ENCODE measurements at places on chromosomes 5 and 9. TPM values are rescaled to one million over a fixed set of nuclear protein-coding genes. Genes with fewer than 3 reads are reported as not detected.

Gene CBY3
- total RNA-seq, result 0.18 TPM

Gene FOCAD
- 73.9 TPM for total RNA-seq

Gene PHYHD1
- 2.2 TPM for total RNA-seq

Gene LRRC19
- not detected for total RNA-seq

Gene HTR1A
- total RNA-seq, result not detected

Gene SLC2A8
- 6.4 TPM for total RNA-seq

Gene CLTB
- 122 TPM for total RNA-seq

Gene IL33
- total RNA-seq, result not detected

Gene ADAMTS16
- total RNA-seq, result 0.28 TPM

- DNase-seq, result peak; percentile 86
Observed at GRCh38 chr5:125446986-125447385, 700.5 kb upstream of the ZNF608 start.

- DNase-seq, result no peak
Observed at GRCh38 chr5:65981548-65981947, 55.2 kb downstream of the ERBIN start.

DNA sequence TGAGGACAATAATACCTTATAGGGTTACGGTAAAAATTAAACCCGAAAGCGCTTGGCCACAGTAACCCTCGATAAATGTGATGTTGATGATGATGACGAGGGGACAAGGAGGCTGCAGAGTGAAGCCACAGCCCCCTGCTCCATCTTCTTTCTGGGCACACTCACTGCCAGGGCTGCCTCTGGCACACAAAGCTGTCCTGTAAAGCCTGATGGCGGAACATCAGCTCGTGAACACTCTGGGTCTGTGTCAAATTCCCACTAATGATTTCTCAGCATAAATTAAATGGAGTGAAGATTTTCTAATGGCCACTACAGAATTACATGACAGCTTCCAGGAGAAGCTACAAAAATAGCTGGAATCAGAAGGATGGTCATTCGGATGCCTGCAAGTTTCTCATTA, 142.2 kb downstream of the TTLL11 start:
- DNase-seq, result no peak

- DNase-seq, result no peak
Observed at GRCh38 chr5:143708672-143709071, 103.3 kb upstream of the HMHB1 start.

DNA sequence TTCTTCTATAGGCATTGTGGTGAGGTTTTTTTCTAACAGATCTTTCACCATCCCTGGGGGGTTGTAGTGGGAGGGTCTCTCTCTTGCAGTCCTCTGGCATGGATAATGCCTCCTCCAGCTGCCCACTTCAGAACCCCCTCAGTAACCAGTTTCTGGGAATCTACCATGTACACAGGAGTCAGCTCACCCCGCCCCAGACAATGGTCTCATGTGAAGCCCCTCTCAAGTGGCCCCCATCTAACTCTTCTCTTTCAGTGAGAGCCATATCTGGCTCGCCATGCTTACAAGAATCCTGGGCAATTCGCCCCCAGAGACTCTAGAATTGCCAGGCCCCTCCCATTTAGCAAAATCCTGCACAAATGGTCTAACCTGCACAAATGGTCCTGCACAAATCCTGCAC, 144.4 kb upstream of the FSTL4 start:
- no peak for DNase-seq

DNA sequence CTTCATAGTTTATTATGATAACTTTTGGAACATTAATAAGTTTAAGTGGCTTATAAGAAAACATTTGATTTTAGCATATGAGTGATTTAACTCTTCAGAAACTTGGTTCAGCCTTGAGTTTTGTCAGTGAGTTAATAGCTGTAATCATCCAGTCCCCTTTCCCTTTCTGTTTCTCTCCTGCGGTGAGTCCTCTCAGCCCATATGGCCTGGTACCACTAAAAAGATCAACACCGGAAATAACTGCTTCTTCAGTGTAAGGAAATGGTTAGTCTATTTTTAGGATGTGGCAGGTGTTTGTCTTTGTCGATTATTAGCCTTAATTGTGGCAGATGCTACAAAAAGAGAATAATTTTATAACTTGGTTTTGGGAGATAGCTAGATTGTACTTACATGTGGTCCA, 120.2 kb upstream of the GRHPR start:
- DNase-seq, result no peak

DNA sequence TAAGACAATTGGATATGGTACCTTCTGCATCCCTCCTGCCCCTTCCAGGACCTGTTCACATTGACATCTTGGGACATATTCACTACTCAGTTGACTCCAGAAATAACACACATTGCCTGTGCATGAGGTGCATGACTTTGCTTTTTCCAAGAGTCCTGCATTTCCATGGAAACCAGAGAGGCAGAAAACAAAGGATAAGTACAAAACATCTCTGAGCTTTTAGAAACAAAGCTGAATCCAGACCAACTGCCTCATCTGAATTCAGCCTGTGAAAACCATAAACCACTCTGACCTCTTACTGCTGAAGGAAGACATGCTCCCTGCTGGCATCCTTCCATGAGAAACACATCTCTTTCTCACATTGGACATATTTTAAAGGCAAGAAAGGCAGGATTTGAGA, 695.1 kb downstream of the TAF11L14 start:
- no peak for DNase-seq

GRCh38 chr5:116583085-116583861, 8.7 kb upstream of the SEMA6A start:
- DNase-seq, result peak; percentile 4

- no peak for DNase-seq
Observed at GRCh38 chr5:126847456-126847820, 70.5 kb downstream of the LMNB1 start.

- DNase-seq, result no peak
Observed at GRCh38 chr5:135657536-135658305, 78.9 kb upstream of the CXCL14 start.

DNA sequence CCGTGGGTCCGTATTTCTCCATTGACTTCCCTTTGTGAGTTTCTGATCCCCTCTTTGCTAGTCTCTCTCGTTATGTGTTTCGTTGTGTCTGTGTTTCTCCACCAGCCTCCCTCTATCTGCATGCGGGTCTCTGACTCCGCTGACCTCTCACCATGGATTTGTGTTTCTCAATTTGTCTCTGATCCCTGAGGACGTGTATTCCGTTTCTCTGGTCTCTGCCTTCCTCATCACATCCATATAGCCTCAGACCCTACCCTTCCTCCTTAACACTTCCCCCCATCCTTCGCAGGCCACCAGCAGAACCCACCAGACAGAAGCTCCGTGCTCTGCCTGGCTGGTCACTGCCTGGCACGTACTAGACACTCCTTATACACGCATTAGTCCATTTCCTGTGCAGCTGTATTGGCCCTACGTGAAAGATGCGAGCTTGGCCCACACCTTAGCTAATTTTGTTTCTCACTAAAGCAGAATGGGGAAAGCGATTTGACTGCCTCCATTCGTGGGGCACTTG, 631 bp downstream of the B4GALT7 start:
- peak; percentile 54 for DNase-seq

DNA sequence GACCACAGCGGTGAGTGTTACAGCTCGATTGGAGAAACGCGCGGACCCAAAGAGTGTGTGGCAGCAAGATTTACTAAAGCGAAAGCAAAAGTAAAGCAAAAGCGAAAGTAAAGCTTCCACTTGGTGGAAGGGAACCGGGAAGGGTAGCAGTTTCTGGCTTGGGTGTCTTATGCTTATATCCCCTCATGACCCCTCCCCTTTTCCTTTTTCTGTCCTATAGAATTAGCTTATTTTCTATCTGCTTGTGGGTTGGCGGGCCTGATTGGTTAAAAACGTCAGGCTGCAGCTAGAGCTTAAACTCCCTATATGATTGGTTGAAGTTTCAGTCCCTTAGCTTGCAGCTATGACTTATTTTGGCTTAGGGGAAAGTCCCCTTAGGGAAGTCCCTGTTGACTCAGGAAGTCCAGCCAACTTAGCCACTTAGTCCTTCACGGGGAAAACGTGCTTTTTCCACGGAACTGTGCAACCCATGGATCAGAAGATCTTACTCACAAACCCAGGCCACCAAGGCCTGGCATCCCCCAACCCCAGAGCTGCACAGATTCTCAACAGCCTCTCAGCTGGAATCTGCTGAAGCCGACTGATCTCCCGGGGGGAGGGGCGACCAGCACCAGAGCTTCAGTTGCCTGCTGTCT, 114.2 kb upstream of the ADAMTS16 start:
- DNase-seq, result no peak

- peak; percentile 61 for DNase-seq
Observed at GRCh38 chr9:119968836-119969707, 599.8 kb upstream of the BRINP1 start.

GRCh38 chr9:93058355-93059010, at the start of gene SUSD3:
Gene SUSD3 (plus strand): TSS chr9:93058701. CDS start chr9:93058743, 42 bp downstream.
- DNase-seq, result no peak

DNA sequence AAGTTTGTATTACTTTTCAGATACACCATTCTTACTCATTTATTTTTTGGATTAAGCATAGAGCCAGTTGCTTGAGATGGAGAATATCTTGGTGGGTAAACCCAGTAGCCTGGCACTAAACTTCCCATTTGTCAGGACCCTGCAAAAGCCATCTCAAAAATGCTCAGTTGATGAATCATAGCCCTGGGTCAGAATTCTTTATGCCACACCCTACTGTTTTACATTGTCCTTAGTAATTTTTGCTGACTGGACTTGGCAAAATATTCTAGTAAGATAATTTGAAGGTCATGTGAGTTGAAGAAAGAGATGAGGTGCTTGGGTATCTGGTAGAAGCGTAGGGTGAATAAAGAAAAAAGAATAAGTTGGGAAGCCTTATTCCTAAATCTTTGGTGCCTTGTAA, 50.7 kb downstream of the C7 start:
- DNase-seq, result no peak

GRCh38 chr9:14198047-14198840, 115.7 kb downstream of the NFIB start:
- no peak for DNase-seq

- DNase-seq, result peak; percentile 14
Observed at GRCh38 chr5:122907276-122907675, 61.9 kb downstream of the SNX24 start.

- peak; percentile 76 for DNase-seq
Observed at GRCh38 chr5:57863661-57864060, 381.1 kb upstream of the ACTBL2 start.

DNA sequence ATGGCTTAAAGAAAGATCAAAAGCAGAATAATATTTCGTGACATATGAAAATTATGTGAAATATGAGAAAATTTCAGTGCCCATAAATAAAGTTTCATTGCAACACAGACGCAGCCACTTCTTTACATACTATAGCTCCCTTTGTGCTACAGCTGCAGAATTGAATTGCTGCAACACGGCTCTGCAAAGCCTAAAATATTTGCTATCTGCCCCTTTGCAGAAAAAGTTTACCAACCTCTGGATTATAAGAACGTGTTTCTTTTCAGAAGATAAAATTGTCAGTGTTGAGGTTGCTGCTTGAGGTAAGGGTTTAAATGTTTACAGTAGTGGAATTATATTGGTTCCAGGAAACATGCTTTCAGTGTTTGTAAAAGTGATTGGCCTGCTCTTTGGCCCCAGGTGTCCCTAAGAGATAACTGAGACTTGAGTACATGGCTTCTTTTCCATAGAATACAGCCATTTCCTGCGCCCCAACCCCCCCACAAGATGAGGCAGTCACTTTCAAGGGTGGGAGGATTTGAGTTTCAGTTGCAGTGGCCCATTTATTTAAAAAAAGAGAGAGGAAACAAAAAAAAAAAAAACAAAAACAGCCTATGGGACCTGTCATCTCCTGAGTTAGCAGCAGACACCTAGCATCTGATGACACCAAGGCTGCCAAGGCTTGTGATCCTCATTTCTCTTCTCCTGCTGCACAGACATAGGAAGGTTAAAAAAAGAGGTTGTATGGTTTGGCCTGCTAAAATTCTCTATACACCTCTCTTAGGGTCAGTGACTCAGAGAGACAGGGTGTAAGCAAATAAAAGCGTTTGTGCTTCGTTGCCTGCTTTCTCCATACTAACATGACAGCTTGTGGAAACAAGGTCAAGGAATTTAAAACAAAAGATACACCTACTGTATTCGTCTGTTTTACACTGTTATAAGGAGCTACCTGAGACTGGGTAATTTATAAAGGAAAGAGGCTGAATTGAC, 28.0 kb upstream of the HTR4 start:
- no peak for DNase-seq

DNA sequence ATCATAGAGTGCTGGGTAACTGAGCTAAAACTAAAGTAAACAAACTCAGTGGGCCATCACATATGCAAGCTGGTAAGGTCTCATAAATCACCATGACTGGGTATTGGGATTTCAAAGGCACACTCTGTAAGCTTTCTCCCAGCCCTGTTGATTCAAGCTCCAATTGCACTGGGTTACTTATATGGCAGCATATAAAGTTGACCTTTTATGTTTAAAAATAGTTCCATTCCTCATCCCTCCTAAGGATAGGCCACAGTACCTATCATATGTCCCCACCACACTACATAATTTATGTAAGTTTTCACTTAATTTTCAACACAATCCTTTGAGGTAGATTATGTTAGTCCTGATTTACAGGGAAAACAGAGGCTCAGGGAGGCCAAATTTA, 438.4 kb downstream of the RAB3C start:
- no peak for DNase-seq

DNA sequence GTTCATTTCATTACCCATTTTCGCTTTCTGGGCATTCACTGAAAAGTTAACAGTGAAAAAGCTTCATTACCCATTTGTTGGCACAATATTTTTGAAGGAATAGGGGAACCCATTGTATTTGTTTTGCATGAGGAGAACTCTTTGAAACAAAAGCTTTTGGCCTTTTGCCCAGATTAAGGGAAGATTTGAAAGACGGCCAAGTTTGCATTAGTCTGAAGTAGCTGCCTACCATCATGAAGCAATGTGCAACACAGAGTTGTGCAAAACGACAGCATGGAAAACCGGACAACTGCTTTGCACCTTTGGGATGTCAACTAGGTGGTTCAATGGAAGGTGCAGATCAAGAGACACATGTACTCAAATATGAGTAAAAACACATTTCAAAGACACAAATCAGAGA, 84.9 kb downstream of the TRPM3 start:
- DNase-seq, result no peak

DNA sequence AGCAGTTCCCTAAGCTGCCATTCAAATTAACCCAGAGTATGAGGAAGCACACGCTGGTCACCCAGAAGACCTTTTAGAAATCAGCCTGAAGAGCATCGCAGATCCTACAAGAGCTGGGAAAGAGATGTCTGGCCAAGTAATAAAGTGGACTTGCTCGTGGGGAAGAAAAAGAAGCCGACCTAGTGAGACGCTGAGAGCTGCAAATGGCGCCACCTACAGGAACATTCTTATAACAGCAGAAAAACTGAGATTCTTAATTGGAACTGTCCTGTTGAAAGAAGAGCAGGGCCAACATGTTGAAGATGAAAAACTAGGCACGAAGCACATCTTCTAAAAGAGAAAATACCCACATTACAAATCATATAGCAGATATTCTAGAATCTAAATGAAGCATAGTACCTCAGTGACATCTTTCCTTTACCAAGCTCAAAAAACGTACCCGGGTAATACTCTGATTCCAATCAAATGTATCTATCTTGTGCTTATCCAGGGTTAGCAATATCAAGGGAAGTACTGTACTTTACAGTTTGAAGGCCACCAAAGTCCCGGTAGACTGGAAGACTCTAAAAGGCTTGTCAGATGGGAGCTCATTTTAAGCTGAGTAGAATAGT, 3.9 kb upstream of the GNAQ start:
- DNase-seq, result peak; percentile 84

GRCh38 chr5:116441223-116441622, 133.4 kb downstream of the SEMA6A start:
- no peak for DNase-seq

All from IMR-90 (cell line).